ENCODE measurements at places on chromosomes 16 and 17.

DNA sequence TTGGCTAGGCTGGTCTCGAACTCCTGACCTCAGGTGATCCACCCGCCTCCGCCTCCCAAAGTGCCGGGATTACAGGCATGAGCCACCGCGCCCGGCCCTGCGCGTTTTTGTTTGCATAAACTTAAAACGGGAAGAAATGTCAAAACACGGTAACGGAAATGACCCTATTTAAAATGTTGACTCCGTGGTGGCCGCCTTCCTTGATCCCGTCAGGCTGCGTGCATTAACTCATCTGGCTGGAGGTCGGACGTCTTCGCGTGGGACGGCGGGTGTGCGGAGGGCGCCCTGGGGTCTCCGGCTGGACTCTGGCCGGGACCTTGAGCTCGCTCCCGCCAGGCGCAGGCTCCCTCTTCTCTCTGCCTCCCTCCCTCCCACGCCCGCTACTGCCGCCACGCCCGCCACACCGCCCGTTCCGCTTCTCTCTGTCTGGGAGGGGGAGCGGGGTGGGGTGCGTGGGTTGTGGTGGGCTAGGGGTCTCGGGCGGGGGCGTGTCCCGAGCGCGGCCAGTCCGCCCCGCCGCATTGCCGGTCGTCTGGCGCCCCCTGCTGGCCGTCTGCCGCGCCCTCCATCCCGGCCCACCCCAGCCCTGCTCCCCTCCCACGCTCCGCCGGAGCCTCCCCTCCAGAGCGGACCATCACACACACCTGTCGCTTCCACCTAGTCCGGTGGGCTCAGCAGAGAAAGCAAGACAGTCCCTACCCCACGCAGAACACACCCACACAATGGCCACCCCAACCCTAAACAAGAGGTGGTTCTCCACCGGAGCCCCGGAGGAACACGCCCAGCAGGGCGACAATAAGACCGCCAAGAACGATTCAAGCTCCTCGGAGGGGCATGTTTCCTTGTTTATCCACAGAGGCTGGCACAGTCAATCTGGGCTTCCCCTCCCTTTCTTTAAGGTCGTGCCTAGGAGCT, 1.2 kb upstream of the CCDC42 start:
- peak; percentile 84 for DNase-seq

DNA sequence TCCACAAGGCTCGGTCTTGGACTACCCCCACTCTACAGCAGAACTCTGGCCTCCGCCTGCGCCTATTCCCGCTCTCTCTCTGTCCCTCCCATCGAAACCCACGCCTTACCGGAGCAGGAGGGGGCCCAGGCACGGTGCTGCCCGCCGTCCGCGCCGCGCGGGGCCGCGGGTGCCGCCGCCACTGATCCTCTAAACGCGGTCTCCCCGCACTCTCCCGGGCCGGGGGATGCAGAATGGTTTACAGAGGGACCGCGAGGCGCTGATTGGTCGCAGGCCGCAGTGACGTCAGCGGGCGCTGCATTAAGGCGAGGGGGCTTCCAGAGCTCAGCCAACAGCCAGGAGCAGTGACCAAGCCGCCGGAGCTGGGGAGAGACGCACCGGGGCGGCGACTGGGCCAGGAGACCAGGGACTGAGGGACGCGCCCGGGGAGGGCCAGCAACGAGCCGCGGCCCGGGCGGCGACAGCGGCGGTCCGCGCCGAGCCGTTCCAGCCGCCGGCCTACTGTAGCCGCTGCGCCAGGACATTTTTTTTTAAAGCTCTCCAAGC, 747 bp upstream of the LHX1 start:
- no peak for DNase-seq

- DNase-seq: no peak
Observed at GRCh38 chr17:17180141-17180603, 26.0 kb downstream of the PLD6 start.

- DNase-seq: no peak
Observed at GRCh38 chr16:49354101-49354500, 19.5 kb upstream of the C16orf78 start.

GRCh38 chr16:11151885-11152629, 103.9 kb downstream of the SOCS1 start:
- DNase-seq: no peak

- no peak for DNase-seq
Observed at GRCh38 chr16:77748421-77749005, 26.2 kb downstream of the NUDT7 start.

- DNase-seq: no peak
Observed at GRCh38 chr17:28878981-28879380, 18.6 kb downstream of the FLOT2 start.

GRCh38 chr17:73141411-73141810, 23.4 kb upstream of the SSTR2 start:
- DNase-seq: no peak

DNA sequence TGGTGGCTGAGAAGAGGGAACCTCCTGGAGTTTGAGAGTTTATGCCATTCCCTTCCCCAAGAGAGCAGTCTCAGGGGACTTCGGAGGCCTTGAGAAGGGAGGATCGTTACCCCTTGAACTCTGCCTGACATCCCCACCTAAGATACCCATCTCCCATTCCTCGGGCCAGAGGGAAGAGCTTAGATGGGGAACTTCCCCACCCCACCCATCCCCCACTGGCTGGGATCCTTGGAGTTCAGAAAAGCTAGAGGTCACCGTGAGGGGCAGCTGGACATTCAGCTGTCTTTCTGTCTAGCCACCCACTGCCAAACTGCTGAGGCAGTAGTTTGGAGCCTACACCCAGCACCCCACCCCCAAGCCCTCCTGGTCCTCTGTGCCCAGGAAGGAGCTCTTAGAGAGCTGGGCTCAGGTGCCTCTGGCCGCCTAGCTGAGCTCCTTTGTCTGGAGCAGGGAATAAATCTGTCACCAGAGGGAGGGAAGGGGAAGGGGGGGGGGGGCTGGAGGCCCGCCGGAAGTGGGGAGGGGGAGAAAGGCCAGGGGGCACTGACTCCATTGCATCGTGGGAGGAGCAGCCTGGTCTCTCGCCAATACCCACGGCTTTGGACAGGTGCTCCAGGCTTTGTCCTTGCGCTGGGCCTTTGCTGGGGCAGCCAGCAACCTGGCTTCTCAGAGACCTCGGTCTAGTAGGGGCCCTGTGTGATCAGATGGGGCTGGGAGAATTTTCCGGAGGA, 1.0 kb downstream of the HSD11B2 start:
- no peak for DNase-seq

DNA sequence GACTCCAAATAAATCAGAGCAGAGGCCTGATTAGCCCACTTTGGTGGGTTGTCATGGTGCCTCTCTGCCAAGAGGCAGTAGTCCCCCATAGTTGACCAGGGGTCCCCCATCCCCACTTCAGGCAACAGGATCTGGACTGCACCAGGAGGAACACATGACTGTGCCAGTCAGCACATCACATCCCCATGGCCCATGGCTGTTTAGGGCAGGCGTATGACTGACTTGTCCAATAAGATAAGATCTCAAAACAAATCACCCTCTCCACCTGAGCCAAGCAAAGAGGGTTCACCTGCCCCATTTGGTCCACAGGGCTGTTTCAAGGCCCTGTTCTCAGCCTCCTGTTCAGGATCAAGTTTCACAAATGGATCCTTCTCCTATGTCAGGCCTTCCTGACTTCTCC, 93.3 kb downstream of the C16orf78 start:
- no peak for DNase-seq

DNA sequence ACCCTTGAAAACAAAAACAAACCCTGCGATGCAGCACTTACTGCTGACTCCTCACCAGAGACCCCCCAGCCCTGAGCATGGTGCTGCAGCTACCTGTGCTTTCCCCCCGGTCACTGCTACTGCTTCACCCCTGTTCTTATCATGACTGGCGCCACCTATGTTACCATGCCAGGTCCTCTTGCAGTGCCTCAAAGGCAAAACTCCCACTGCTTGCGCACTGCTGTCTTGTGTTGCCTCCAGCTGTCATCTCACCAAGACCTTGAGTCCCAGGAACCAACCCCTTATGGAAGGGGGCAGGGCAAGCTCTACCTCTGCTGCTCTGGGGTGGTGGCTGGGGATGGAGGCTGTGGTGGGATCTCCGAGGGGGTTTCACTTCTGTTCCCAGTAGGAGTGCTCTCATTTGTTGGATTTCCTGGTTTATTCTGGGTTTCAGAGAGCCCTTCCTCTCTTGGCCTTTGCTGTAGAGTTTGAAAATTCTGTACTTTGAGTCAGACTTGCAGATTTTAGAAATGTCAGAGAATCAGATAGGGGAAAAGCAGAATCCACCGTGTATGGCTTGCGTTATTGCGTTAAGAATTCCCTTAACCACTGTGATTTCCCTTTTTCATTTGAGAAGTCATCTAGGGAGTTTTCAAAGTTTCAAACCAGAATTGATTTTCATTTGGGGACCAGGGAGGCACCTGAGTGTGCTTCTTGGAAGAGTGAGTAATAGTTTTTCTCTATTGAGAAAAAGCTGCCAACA, 96.6 kb downstream of the SPECC1 start:
- no peak for DNase-seq

DNA sequence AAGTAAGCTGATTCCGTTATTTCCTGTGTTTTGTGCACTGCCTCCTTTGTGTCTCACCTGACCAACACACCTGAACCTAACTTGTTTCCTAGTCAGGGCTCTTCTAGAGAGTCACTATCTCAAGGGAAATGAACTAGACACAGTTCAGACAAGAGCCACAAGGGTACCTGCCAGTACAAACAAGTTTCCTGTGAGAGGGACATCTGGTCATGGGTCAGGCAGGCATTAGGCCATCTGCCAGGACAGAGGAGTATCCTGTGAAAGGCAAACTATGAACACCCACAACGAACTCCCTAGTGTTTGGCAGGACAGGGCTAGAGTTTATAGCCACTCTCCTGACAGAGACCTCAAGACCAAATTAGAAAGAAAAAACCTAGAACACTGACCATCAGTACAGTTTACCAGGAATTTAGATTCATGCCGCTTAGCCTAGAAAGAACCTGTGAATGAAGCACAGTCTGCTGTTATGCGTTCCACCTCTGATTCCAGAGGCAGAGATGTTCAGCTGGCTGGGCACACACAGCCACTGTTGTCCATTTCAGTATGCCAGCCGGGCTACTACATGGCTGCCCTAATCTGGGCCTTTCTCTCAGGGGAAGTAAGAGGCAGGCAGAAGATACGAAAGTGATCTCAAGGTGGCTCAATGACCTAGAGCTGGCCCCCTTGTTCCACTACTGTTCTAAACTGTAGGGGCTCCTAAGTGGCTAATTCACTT, 20.7 kb upstream of the GLG1 start:
- no peak for DNase-seq

- no peak for DNase-seq
Observed at GRCh38 chr17:39123627-39124026, 27.8 kb downstream of the PLXDC1 start.

DNA sequence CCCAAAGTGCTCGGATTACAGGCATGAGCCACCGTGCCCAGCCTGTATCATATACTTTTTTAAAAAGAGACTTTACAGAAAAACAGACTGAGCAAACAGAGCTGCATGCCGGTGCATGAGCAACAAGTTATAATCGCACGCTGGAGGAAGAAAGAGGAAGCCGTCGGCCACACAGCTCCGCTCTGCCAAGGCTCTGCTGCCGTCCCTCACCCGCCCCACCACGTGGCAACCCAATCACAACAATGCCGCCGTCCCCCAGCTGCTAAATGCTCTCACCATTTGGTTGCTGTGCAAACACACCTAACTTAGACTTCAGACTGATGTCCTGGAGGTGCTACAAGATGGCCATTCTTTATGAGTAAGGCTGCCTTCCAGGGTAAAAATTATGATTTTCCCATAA, 83.5 kb downstream of the ADCY9 start:
- peak; percentile 24 for DNase-seq

- no peak for DNase-seq
Observed at GRCh38 chr17:32235588-32235987, 30.0 kb upstream of the RHBDL3 start.

DNA sequence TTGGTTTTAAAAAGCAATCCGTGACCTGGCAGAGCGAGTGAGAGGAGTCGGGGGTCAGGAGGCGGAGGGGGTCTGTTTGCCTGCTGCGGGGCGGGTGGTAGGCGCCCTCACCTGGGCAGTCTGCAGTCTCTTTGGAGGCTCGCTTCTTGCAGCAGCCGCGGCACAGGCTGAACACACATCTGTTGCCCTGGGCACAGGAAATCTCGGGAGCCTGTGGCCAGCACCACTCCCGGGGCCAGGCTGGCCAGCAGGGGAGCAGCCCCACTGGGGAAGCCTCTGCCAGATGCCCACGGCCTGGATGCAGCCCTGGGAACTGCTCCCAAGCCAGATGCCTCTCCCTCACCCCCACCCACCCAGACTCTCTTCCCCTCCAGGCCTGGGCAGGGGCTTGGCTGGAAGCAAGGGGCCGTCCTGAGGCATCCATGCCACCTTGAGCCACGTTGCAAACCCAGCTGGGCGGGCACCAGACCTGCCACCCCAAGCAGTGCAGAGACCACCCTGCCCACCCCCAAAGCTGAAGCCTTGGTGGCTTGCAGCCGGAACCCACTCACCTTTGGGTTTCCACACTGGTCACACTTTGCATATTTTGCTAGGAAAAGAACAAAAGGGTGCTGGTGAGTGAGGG, 6.6 kb downstream of the GPS1 start:
- DNase-seq: no peak

DNA sequence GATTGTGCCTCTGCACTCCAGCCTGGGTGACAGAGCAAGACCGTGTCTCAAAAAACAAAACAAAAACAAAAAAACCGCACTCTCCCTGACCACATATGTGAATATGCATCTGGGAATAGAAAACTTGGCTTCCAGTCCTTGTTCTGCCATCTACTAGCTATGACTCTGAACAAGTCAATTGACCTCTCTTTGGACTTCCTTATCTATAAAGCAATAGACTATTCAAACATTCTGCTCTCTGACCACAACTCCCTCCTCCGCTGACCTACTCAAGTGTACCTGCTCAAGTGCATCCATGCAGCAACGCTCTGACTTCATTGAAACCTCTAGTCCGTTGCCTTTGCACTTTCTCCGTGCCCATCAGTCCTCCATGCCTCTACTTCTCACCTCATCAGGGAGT, 52.6 kb upstream of the KDM6B start:
- no peak for DNase-seq

- no peak for DNase-seq
Observed at GRCh38 chr17:57399690-57400089, 143.4 kb downstream of the MSI2 start.

- no peak for DNase-seq
Observed at GRCh38 chr16:61587526-61587925, 448.7 kb downstream of the CDH8 start.

GRCh38 chr16:82067042-82067803, 32.2 kb downstream of the HSD17B2 start:
- DNase-seq: no peak

DNA sequence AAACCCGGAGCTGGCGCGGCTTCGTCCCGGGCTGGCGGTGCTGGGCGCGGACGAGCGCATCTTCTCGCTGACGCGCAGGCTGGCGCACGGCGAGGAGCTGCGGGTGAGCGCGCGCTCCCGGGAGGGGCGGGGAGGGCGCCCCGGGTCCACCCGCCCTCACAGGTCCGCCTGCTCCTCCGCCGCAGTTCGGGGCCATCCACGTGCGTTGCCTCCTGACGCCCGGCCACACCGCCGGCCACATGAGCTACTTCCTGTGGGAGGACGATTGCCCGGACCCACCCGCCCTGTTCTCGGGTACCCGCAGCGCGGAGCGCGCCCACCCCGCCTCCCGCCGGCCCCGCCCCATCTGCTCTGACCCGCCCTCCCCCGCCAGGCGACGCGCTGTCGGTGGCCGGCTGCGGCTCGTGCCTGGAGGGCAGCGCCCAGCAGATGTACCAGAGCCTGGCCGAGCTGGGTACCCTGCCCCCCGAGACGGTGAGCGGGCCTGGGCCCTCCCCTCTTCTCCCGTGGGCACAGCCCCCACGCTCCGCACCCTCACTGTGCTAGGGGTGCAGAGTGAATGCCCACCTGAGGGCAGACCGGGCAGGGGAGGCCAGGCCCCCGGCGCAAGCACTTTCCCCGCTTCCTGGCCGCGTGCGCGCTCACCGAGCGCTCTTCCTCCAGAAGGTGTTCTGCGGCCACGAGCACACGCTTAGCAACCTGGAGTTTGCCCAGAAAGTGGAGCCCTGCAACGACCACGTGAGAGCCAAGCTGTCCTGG, 1.4 kb downstream of the HAGHL start:
- DNase-seq: peak; percentile 63

All from activated CD8-positive, alpha-beta memory T cell treated with anti-CD3 and anti-CD28 coated beads, Interleukin-2, amount 50 U/mL, for 4 hours (primary cell).